ENCODE measurements at places on chromosomes 2 and 18.

- no peak for DNase-seq
These were observed 119.1 kb upstream of the TRIB2 start for GRCh38 chr2:12597610-12598009.

- DNase-seq, result no peak
These were observed 4.2 kb upstream of the ROCK1 start for GRCh38 chr18:21115519-21116411.

- no peak for DNase-seq
These were observed 622 bp downstream of the RAB12 start for GRCh38 chr18:8609659-8610458.

DNA sequence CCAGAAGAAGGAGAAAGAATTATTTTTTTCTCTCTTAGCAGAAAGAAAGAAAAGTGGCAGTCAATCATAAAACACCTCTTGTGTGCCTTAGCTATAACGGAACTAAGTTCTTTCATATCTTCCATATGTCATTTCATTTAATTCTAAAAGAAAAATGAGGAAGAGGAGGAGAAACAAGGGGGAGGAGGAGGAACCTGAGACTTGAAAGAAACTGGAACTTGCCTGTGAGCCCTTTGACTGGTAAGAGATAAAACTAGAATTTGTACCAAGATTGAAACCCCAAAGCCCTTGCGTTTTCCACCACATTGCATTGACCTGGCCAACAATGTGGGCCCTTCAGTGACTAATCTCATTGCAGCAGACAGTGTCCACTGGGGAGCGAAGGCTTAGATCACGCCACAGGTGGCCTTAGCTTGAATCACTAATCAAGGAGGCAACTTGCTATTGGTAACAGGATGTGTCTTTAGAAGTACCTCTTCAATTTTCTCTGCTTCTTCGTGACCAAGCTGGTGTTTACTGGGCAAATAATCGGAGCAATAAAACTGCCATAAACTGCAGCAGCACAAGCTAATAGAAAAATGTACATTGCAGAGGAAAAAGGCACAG is 307.9 kb downstream of the CLIP4 start:
- no peak for DNase-seq

DNA sequence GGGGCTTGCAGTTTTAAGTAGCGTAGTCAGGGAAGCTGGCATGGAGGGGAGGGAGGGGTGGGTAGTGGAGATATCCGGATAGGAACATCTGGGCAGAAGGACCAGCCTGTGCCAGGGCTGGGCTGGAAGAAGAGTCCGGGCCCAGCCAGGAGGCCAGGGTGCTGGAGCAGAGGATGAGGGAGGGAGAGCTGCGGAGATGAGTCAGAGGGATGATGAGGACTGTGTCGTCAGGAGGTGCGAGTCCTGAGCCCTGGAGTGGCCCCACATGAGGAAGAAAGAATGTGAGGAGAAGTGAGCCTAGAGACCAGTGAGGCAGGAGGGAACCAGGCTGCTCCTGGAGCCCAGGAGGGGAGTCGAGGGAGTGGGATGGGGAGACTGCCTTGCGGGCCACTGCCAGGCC is 82.4 kb downstream of the CTIF start:
- no peak for DNase-seq

- no peak for DNase-seq
These were observed 42.6 kb downstream of the GALNT1 start for GRCh38 chr18:35624146-35624545.

DNA sequence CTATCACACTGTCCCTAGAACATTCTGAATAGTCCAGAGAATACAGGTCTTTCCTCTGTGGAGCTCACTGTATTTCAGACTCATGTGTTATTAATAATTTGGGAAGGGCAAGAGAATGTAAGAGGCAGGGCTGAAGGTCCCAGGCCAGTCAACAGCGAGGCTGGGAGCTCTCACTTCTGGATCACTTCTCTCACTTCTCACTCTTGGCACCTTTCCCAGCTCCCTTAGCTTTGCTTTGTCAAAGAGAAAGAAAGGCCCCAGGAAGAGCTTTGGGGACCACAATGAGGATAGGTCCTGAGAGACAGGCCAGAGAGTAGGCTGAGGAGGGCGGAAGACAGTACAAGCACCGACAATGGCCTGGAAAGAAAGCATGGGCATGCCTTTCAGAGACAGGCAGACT is 11.2 kb downstream of the EFR3B start:
- DNase-seq, result no peak

DNA sequence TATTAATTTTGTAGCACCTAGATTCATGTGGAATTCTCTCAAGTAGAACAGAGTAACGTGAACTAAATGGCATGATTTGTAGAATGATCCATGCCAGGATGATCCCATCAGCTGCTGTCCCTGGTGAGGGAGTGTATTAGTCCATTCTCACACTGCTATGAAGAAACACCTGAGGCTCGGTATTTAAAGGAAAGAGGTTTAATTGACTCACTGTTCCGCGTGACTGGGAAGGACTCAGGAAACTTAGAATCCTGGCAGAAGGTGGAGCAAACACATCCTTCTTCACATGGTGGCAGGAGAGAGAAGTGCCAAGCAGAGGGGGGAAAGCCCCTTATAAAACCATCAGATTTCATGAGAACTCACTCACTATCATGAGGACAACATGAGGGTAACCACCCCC is 312.6 kb downstream of the PTPRM start:
- DNase-seq, result no peak

DNA sequence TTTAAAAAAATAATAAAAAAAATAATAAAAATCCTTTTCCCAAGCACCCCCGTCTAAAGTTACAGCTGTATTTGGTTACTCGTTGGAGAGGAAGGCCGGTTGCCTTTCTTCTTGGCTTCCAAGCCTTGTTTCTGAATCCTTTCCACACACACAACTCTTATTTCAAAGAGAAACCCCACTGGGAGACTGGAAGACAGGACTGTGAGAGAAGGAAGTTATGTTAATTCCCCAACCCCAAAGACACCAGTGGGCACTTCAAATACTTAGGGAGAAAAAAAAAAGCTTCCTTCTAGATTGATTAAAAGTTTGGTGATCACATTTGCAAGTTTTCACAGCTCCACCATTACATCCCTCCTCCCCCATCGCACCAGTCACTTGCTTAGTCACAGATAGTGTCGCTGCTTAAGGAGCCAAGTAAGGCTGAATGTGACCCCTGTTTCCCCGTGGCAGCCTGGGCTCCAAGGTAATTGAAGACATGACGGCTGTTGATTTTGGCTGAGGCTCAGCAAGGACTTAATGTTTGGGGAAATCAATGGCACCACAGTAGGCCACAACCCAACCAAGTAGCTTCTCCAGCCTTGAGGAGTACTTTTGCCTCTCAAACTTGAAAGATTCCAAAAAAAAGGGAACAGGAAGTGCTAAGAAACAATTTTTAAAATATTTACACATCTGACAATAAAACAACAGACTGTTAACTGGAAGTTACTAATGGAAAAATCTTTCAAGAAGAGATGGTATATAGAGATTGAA is 40.8 kb upstream of the FRZB start:
- no peak for DNase-seq

DNA sequence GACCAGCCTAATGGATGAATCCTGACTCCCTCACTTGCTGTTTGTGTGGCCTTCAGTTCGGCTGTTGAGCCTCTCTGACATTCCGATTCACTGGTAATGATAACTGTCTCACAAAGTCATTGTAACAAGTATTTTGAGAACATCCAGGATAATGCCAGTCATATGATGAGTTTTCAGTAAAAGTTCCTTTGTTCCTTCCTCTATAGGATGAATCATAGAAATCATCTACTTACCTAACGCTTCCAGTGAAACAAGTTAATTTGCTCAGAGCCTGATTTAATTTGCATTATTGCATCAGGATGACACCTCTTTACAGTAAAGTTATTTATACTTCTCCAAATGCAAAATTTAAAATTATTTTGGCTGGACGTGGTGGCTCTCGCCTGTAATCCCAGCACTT is 32.0 kb downstream of the RAB31 start:
- DNase-seq, result no peak

DNA sequence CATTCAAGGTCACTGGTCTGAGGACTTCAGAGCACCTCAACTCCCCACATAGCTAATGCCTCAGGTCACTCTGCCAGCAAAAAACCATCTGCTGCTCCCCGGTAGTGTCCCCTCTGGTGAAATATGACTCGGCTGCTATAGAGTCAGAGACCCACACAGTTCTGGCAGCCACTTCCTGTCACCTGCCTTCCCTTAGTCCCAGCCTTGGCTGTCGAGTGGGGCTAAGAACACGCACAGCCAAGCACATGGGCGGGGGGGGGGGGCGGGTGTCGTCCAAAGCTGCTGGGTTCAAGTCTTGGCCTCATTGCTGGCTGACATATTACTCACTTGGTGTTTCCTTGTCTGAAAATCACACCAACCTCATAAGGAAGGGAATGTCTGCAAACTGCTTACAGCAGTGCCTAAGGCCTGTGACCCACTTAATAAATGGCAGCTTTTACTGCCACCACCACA is 37.5 kb downstream of the POLR1A start:
- DNase-seq, result no peak

DNA sequence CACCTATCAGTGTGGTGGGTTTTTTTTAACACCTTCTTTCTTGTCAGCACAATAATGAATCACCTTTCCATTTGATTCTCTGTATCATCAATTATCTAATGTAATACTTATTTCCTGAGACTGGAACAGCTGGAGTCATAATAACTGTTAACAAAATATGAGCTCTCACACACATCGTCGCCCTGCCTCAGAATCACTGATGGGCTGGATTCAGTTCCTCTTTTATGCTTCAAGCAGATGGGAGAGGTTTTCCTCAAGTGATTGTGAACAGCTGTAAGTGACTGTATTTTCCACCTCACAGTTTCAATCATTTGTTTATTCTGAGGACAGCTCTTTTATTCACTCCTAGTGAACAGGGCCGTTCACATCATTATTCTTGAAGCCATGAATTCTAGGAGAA is 330.2 kb downstream of the DSC3 start:
- no peak for DNase-seq

Data from DMS 273 treated with DMSO at 0.1 percent for 48 hours (cell line).